ENCODE measurements at places on chromosomes 2 and 18. TPM values are rescaled to one million over a fixed set of nuclear protein-coding genes. Genes with fewer than 3 reads are reported as not detected.

MARCO gene
- polyA plus RNA-seq, result 1.1 TPM

BOLL gene
- polyA plus RNA-seq, result not detected

SMAD7 gene
- polyA plus RNA-seq, result 27.3 TPM

FSHR gene
- polyA plus RNA-seq, result not detected

LYG1 gene
- polyA plus RNA-seq, result 0.88 TPM

LAPTM4A gene
- polyA plus RNA-seq, result 327 TPM

PPP4R1 gene
- polyA plus RNA-seq, result 36.6 TPM

SLC25A52 gene
- polyA plus RNA-seq, result not detected

B3GNT7 gene
- 3.5 TPM for polyA plus RNA-seq

QPCT gene
- polyA plus RNA-seq, result 1.9 TPM

SLC4A1AP gene
- polyA plus RNA-seq, result 16.1 TPM

UGT1A3 gene
- polyA plus RNA-seq, result not detected

ACTG2 gene
- 301 TPM for polyA plus RNA-seq

CD8A gene
- polyA plus RNA-seq, result 3.4 TPM

GRCh38 chr2:234521536-234521935 lies 24.7 kb upstream of the ARL4C start:
- no peak for DNase-seq

- DNase-seq, result no peak
Observed at GRCh38 chr18:73852789-73853549, 294.7 kb downstream of the FBXO15 start.

GRCh38 chr2:241062389-241063092 lies 39.5 kb downstream of the MTERF4 start:
- DNase-seq, result no peak

DNA sequence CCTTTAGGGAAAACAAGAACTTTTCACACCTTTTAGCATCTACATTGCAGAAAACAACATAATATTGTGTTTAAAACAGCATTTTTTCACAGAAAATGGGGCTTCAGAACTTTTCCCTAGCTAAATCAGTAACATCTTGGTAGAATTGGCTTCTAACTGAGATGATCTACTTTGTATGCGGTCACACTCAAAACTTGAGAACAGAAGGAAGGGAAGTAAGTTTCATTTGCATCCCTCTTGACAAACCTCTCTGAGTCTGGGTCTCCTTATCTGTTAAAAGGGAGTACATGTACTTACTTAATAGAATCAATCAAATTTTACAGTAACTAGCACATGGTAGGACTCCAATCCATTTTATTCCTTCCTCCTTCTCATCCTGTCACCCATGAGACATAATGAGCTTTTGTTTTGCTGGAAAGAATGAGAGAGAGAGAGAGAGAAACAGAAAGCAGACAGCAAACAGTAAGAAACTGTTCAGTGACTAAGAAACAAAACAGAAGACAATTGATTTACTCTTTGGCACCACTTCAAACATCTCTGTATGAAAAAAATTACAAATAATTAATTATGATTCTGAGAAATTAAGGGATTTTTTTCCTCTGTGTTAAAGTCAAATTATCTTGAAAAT lies 387.3 kb downstream of the SATB2 start:
- DNase-seq, result no peak

- DNase-seq, result no peak
Observed at GRCh38 chr18:76345901-76346300, 149.1 kb downstream of the ZNF516 start.

DNA sequence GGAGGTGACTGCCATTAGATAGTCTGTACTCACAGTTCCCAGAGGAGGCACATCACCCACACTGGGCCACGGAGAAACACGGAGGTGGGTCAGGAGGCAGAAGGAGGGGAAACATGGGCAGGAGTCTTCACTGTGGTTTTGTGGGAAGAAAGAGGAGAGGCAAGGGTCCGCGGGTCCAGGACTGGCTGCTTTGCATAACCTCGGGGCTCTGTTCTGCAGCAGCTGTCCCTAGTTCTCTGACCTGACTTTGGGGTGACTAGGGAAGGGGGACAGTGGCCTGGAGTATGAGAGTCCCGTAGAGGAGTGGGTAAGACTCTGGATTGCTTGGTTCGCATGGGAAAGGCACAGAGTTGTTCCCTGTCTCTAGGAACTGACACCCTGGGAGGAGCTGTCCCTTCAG lies 238.3 kb upstream of the RAB6C start:
- DNase-seq, result no peak

GRCh38 chr2:36753706-36754221 lies 57.3 kb downstream of the VIT start:
- no peak for DNase-seq

DNA sequence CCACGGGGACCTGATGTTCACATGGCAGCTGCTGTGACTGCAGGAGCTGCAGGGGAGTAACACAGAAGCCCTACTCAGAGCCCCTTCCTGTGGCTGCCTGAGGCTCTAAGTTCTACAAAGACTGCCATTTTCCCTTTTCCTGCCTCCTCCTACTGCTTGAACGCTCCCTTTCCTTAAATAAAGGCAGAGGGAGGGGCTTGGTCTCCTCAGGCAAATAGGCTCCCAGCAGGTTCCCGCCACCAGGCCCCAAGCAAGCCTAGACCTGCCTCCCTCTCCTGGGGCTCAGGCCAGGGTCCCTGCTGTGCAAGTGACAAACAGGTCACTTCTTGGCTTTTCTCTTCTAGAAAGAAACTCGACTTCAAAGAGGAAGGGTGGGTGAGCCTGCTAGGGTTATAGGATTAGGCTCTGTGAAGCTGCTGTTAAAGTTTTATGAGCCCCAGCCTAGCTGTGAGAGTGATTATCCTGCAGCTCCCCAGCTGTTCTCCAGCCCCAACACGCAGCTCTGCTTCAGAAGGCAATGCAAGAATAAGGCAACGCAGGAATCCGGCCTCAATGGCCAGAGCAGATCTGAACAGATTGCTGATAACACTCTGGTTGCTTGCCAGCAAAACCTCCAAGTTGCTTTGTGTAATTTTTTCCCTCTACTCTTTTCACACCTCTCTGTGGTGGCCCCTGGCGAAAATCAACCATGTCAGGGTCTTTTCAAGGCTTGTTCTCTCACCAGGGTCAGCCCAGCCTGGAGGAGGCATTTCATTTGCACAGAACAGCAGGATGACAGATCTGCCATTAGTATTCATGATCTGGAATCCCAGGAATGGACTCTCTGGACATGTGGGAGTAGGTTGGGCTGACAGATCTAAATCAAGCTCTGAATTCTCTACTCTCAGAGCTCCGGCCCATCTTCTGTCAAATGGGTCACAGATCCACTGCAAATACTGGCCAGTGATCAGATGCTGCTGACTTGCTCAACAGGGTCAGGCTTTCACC lies 71.3 kb downstream of the MRO start:
- DNase-seq, result no peak

- no peak for DNase-seq
Observed at GRCh38 chr2:233082222-233082930, 22.2 kb downstream of the INPP5D start.

DNA sequence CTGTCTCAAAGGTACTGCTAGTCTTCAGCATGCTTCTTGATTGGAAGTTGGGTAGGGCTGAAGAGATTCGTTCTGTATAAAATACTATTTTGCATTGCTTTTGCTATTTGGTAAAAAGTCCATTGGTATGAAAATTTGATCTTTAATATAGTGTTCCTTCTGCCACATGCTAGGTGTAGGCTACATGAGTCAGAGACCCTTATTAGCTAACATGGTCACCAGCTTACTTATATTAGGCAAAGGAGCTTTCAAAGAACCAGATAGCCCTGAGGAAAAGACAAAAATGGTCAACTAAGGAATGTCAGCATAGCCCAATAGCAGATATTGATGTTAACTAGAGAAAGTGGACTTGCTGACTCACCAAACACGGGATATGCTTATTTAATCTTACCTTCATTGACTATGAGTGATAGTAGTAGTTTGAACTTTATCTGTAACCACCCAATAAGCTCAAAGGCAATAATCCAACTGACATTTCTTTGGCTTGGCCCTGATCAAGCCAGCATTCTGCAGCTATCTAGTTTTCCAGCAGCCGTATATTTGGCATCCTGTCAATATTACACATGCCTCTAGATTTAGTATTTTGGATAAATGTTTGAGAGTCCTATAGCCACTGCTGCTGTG lies 110.0 kb downstream of the TPGS2 start:
- DNase-seq, result no peak

DNA sequence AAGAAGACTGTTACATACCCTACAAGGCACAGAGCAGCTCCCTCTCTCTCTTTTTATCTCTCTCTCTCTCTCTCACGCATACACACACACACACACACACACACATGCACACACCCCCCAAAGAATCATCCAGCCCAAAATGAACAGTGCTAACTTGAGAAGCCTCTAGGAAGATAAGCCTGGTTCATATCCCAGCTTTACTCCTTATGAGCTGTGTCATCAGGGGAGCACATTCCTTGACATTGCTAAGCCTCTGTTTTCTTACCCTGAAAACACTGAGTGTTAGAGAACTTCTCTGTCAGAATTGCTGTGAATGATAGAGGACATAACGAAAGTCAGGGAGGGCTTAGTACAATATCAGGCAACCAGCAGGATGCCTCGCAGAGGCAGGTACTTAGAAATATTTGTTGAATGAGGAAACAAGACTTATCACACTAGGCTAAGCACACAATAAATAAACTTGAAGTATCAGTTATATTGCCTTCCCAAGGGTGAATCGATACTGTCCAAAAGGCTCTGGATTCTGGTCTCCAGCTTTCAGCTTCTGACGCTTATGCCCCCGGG lies 725.6 kb upstream of the ID2 start:
- no peak for DNase-seq

DNA sequence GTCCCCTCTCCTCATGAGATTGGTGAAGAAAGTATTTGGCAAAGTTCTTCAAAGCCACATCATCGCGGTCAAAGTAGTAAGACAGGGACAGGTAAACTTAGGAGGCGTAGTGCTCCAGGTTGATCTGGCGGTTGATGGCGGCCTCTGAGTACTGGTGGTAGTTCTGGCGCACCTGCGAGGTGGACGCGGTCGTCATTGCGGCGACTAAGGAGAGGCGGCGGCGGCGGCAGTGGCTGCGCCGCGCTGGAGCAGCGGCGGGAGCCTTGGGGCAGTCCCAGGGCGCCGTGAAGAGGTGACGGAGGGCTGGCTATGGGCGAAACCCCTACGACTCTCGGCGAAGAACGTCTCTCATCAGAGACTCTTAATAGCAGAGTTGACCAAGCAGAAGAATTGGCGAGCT lies 107.2 kb upstream of the UBE2E3 start:
- DNase-seq, result peak; percentile 59

DNA sequence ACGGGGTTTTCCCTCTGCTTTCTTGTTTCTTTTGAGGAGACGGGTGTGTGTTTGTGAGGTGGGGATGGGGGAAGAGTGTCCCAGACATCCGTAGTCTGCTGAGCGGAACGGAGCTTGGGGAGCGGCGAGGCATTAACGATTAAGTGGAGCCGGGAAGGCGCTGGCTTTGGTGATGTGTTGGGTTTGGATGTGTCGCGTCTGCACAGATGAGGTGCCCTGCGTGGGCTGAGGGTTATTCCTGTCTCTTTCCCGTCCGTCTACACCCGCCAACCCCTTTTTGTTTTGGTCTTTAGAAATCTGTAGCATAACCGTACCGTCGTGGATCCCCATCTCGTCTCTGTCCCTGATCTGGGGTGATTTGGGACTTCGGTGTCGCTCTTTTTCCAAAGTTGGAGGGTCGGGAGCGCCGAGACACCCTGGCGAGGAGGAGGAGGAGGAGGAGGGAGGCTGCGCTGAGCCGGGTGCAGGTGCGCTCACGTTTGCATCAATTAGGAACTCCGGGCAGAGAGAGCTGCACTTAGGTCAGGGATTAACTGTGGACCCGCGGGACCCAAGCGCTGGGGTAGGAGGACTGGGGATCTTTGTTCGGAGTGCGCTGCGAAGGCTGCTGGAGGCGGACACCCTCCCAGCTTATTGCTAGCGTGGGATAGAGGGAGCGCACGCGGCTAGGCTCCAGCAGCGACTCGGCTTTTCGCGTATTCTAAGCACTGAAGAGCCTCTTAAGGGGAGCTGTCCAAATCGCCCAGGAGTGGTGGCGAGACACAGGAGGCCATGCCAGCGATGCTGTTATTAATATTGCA lies 720.3 kb downstream of the DPP10 start:
- DNase-seq, result no peak

DNA sequence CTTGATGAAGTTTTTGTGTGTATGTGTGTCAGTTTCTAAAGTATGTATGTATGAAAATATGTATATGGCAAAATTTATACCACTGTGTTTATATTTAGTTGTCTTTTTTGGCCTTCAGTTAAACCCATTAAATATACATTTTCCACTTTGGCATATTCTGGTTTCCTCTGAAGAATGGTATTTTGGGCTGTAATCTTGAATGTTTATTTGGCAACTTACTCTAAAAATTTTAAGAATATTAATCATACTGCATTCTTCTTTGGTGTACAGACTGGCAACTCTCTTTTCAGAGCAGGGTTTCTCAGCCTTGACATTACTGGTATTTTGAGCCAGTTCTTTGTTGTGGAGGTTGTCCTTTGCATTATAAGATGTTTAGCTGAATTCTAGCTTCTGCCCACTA lies 27.9 kb upstream of the CCBE1 start:
- no peak for DNase-seq

GRCh38 chr2:11839916-11840315 lies 93.5 kb downstream of the LPIN1 start:
- no peak for DNase-seq

- no peak for DNase-seq
Observed at GRCh38 chr2:151422917-151423439, 13.3 kb downstream of the RIF1 start.

DNA sequence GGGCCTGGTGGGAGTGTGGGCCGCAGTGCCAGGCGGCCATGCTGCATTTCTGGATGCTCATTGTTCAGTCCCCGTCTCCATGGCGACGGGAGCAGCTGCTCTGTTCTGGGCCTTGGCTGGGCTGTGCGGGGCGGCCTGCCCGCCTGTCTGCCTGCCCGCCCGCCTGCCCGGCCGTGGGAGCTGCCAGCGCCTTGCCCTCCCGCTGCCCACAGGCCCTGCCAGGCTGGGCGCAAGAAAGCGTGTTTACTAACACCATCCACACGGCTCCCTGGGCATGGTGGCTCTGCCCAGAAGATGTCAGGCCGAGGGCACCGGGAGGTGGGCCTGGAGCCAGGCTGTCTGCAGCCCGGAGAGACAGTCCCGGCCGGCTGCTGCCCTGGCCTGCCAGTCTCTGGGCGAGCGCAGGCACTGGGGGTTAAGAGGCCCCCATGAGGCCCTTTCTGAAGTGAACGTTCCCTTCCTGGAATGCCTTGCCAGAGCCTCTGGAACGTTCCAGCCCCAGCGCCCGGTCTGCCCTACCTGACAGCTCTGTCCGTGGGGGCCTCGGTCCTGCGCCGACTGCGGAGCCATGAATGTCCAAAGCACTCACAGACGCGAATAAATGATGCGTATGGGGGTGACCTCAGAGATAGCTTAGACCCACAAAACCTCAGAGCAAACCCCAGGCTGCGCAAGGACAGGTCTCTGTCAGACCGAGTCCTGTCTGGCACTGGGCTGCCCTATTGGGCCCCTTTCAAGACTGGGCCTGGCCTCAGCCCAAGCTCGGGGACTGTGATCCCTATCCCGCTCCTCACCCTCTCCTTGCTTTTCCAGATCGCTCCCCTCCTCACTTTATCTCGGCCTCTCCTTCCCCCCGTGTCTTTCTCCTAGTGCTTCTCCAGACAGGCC lies 44.3 kb downstream of the MYCN start:
- no peak for DNase-seq

GRCh38 chr2:85854897-85855296 lies 33.9 kb downstream of the ST3GAL5 start:
- DNase-seq, result no peak

Data from aorta (tissue), 5 donors.